ENCODE measurements at places on chromosomes 12 and 14.
A peak's percentile ranks its signal among the peaks of the same experiment; 100 is the strongest.

GRCh38 chr14:101301011-101301410 lies 260.3 kb upstream of the DIO3 start:
- no peak for DNase-seq

DNA sequence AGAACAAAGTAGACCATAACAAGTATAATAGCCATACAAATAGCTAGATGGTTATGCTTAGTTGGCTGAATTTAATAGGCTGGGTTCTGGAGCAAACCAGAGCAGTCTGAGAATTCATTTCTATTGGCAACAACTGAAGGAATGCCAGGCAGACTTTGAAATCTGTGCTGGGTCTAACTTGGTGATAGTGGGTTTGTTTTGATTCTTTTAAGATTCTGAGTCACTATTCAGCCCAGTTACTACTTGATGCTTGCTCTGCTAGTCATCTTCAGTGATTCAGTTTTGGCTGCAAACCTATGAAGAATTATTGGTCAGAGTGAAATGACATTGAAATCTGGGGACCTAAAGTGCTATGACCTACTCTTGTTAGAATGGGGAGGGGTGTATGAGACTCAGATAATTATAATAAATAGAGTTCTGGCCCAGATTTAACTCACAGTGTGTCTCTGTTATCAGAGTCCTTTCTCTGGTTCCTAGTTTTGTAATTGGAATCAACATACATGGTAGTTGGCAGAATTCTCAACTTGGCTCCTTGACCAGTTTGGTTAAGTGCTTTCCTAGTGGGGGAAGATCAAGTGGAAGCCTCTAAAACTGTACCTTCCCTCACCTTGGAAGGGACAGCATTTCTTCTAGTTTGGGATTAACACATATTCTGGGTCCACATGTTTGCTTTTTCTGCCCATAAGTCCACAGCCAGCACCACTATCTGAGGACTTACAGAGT lies 43.5 kb downstream of the MNAT1 start:
- no peak for DNase-seq

DNA sequence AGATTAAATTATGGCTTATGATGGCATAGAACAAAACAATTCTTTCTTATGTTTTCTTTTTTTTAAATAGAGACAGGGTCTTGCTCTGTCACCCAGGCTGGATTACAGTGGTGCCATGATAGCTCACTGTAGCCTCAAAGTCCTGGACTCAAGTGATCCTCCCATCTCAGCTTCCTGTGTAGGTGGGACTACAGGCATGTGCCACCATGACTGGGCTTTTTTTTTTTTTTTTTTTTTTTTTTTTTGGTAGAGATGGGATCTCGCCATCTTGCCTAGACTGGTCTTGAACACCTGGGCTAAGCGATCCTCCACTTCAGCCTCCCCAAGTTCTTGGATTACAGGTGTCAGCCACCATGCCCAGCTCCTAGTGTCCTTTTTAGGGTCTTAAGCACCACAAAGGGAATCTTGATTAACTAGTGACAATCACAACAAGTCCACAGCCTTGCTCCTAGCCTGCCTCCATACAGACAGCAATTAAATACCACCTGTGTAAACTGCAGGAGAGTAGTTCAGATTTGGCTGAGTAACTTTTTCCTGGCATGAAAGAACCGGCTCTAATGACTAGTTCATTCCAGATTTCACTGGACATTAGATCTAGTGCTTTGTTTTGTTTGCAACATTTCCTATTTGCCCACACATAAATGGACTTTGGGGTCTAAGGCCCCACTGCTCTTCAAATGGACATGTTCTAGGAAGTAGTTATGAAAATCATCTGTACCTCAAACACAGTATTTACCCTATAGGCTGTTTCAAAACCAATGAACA lies 61.6 kb downstream of the SH2B3 start:
- no peak for DNase-seq

- no peak for DNase-seq
These were observed 239.9 kb upstream of the MIS18BP1 start for GRCh38 chr14:45492876-45493275.

DNA sequence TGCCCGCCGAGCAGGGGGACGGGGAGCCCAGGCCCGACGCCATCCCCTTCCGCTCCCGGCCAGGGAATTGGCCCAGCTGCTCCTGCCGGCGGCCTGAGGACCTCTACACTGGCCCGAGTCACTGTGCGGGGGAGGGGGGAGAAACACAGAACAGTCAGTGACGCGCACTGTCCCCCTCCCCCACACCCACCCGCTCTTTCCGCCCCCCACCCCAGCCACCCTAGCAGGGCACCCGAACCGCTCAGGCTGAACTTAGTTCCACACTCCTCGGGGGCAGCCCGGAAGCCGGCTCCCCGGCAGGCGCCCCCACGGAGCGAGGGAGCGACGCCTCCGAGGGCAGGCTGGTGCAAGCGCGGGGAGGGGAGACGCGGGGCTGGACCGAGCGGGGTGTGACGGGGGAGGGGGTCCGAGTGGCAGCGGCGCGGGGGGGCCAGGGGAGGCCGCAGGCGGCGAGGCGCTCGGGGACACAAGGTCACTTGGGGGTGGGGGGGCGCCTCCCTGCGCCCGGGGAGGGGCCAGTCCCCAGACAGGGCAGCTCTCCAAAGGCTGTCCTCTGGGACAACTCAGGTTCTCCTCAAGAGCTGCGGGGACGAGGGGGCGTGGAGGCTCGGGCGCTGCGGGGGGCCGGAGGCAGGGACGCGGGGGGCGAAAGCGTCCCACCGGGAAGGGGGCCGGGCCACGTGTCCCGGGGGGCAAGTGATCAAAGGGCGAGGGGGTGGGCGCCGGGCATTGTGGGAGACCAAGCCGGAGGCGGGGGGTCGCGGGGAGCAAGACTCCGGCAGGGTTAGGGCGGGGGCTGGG lies 648 bp downstream of the CHD4 start:
- DNase-seq, result peak; percentile 70

- DNase-seq, result peak; percentile 29
These were observed 316.4 kb downstream of the NOVA1 start for GRCh38 chr14:26281280-26281998.
